EL (cell line): ENCODE measurements at places on chromosomes 3 and 15.

- no peak for DNase-seq
Observed at GRCh38 chr15:37015035-37015434, 85.3 kb downstream of the MEIS2 start.

DNA sequence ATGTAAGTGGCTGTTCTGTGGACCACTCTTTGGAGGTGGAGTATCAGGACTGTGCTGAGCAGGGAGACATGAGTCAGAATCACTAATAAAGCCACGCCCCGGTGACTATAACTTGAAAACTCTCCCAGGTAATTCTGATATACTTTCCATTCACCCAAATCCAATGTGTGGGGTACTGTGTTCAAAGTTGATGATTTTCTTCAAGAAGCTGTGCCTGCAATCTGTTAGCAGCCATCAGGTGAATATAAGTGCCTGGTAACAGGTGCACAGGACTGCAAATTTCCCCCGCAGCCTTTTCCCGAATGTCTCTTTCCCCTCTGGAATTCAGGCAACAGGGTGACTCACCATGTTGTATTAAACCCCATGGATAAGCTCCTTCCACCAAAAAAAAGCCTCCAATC is 17.0 kb downstream of the MAGI1 start:
- DNase-seq, result peak; percentile 56

DNA sequence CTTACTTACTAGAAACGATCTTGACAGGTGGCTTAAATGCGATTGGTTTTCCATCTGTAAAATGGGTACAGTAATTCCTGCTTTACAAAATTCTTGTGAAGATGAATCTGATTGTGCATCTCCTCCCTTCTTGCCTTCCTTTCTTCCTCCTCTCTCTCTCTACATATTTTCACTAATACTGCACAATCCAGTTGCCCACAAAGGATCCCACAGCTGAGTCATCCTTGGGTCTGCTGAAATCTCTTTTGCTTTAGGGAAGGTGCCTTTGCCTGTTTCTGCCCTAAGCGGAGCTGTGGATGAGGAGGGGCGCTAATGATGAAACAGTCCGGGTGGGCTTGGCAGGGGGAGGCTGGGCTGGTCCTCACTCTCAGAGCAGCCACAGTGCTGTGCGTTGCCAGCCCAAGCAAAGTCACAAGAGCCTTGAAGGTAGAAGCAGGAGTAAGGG is 46.1 kb downstream of the AMOTL2 start:
- DNase-seq, result peak; percentile 95

- no peak for DNase-seq
Observed at GRCh38 chr3:5806192-5806591, 618.7 kb downstream of the EDEM1 start.

GRCh38 chr3:38606561-38606960 is 42.9 kb downstream of the SCN5A start:
- DNase-seq, result no peak
